ENCODE measurements at places on chromosomes 1 and 21.

GRCh38 chr1:161199506-161200139, 769 bp upstream of the ADAMTS4 start:
- no peak for DNase-seq

GRCh38 chr21:46666941-46667740, 31.7 kb downstream of the PRMT2 start:
- DNase-seq = no peak

GRCh38 chr1:195965036-195965435, 643.2 kb downstream of the KCNT2 start:
- DNase-seq = no peak

DNA sequence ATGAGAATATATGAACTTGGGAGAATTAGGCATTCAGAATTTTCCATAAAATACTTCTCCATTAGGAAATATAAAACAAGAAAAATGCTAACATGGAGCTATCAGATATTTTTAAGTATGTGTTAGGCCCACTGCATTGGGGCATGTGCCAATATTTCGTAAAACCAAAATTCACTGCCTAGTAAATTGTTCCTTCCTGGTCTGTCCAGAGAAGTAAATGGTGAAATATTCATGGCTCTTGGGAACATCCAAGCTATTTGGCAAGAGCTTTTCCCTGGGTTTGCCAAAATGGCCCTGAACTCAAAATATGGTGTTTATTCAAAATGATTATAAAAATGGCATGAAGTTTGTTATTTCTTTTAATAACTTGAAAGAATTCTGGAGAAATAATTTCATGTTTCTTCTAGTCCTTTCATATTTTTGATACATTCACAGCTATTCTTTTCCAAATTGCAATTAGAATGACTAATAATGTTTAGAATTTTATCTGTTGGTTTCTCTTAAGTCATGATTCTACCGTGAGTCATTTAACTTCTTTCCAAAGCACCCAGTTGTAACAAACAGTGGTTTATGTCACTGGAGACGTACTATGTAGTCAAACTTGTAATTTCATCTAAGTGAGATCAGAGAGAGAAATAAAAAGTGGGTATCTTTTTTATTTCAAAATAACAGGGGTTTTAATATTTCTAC, 25.7 kb upstream of the SLC19A2 start:
- no peak for DNase-seq

GRCh38 chr1:5978452-5978851, 13.8 kb downstream of the NPHP4 start:
- DNase-seq = no peak

All from stimulated activated CD8-positive, alpha-beta memory T cell treated with anti-CD3 and anti-CD28 coated beads, Interleukin-7, amount 100 ng/mL, for 24 hours (primary cell).